ENCODE measurements at places on chromosomes 2 and 18. TPM values are rescaled to one million over a fixed set of nuclear protein-coding genes. Genes with fewer than 3 reads are reported as not detected.

Gene ZC3H15
- total RNA-seq: 106 TPM

Gene INPP1
- total RNA-seq: 16.7 TPM

DNA sequence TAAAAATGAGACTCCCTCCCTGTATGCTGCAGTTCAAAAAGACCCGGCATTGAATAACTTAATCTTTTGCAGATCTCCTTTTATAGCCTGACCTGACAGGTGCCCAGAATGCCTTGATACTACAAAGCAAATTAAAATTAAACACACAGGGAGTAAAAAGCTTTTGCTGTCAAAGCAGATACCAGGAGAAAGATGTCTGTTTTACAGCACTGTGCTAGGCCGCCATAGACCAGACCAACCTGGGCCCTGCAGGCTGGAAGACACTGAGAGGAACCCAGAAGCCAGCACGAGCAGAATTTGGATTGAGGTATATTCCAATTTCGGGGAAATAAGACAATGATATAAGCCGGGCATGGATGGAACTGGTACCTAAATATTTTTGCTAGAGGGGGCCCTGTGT lies 602.8 kb upstream of the SOX11 start:
- H3K36me3 ChIP-seq: no peaks in the 10 kb centered on the region
- H3K4me1 ChIP-seq: no peaks in the 10 kb centered on the region

DNA sequence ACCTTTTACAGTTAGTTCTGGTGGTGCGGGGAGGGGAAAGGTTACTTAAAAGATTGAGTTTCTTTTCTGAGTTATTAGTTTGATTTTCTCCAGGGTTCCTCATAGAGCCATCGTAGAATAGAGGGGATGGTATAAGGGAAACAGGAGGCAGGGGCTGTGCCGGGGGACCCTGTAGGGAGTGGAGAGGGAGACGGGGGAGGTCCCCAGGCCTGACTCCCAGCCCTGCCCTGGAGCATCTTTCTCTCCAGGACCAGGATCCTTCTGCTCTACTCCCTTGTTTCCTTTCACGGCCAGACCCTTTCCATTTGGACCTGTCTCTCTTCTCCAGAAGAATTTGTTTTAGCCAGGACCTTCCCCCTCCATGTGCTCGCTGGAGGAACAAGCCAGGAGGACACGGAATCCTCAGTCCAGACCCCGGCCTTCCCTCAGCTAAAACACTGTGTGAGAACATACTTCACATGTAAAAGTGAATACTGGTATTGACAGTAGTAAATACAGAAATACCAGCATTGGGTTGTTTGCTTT lies 35.4 kb downstream of the DGKD start:
- no peak overlapping the region for H3K4me3 ChIP-seq
- no peak overlapping the region for H3K27ac ChIP-seq
- no peak for DNase-seq
- no peaks in the 10 kb centered on the region for H3K27me3 ChIP-seq
- peaks cover 37% of the 10 kb centered on the region for H3K36me3 ChIP-seq

DNA sequence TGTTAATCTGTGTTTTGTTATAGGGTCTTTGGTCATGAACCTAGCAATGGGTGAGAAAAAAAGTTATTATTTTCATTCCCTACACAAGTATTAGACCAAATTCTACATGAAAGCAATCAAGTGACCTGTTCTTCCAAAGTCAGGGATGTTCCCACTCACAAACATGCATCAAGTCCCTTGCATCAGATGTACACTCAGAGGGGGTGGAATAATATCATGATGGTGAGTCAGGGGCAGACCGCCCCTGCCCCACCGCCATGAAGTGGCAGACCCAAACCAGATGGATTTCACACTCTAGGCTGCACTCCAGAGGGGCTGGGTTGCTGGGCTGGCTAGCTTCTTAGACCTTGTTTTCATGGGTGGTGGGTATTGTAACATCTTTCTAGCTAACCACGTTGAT lies 91.4 kb downstream of the ACAA2 start:
- no peak for DNase-seq
- H3K36me3 ChIP-seq: no peaks in the 10 kb centered on the region
- no peak overlapping the region for H3K4me3 ChIP-seq
- peaks cover 4% of the 10 kb centered on the region for H3K27me3 ChIP-seq
- no peak overlapping the region for H3K27ac ChIP-seq

Measured in natural killer cell (primary cell).